ENCODE measurements at places on chromosomes 2 and 18. TPM values are rescaled to one million over a fixed set of nuclear protein-coding genes. Genes with fewer than 3 reads are reported as not detected.

KLHL41 gene
- 1.1 TPM for total RNA-seq

LHCGR gene
- total RNA-seq: not detected

CFAP53 gene
- 4.2 TPM for total RNA-seq

DNA sequence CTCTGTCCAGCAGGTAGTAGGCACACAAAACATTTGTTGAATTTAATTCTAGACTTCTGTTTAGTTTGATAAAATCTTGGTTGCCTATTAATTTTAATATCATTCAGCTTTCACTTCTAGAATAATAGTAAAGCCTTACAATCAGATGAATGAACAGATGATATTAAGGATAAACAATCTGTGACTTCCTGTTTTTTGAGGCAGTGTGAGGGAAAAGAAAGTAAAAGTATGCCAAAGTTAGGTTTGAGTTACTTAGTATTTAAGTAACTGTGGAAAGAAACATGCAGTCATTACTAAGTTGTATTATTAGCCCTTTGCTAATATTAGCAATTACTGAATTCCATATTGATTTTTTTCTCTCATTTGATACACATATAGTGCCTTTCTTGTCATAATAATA is 31.5 kb downstream of the EPB41L5 start:
- H3K36me3 ChIP-seq: no peaks in the 10 kb centered on the region
- no peak for DNase-seq
- no peak overlapping the region for H3K27ac ChIP-seq
- no peaks in the 10 kb centered on the region for H3K27me3 ChIP-seq

DNA sequence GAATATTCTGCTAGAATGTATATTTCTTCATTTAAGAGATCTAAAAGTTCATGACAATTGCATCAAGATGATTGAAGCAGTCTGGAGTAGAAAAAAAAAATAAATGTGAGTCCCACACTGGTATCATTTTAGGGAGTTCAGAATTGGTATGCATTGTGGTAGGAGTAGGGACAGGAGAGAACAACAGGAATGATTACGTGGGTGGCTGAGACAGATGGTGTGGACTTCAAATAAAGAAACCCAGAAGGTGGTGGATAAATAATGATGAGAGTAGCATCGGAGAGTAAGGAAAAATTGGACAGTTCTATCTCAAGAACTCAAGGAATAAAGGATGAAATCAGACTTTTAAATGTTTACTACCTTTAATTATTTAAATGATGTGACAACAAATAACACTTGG is 289.6 kb downstream of the GALNT13 start:
- no peak overlapping the region for H3K27ac ChIP-seq
- H3K4me1 ChIP-seq: no peaks in the 10 kb centered on the region
- DNase-seq: no peak
- no peak overlapping the region for H3K4me3 ChIP-seq
